ENCODE measurements at places on chromosomes 1 and 21.

- DNase-seq, result no peak
These were observed 353.2 kb downstream of the NTNG1 start for GRCh38 chr1:107494061-107494460.

GRCh38 chr1:153400244-153400643, 9.4 kb upstream of the S100A8 start:
- no peak for DNase-seq

DNA sequence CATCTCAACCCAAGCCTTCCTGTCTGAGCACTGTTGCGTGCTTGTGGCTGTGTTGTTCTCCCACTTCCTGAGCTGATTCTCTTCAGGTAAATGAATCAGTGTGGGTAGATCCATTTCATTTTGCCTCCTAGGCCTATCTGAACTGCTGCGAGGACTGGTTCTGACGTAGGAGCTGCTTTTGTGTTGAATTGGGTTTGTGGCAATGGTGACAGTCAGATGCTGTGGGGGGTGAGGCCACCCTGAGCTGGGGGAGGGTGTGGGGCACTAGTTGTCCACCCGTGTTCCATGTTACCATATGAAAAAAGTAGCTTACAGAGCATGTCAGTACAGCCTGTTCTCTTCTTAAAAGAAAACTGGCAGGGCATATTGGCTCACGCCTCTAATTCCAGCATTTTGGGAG, 81.5 kb downstream of the MRPS6 start:
- no peak for DNase-seq

DNA sequence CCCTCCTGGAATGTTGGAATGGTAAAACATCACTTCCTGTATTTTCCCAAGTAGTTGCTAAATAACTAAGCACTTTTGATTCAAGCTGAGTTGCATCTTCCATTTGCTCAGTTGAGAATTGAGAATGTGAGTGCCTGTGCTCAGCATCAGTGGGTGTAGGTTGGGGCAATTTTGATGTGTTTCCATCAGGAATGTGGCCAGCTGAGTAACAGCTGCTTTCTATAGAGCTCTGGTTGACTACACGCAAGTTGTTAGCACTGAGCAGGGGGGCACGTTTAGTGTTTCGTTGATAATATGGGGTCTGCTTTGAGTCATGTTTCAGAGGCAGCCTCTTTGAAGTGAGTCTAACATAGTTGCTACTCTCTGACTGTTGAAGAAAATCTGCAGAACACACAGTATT, 41.5 kb downstream of the LRRC53 start:
- DNase-seq, result no peak

DNA sequence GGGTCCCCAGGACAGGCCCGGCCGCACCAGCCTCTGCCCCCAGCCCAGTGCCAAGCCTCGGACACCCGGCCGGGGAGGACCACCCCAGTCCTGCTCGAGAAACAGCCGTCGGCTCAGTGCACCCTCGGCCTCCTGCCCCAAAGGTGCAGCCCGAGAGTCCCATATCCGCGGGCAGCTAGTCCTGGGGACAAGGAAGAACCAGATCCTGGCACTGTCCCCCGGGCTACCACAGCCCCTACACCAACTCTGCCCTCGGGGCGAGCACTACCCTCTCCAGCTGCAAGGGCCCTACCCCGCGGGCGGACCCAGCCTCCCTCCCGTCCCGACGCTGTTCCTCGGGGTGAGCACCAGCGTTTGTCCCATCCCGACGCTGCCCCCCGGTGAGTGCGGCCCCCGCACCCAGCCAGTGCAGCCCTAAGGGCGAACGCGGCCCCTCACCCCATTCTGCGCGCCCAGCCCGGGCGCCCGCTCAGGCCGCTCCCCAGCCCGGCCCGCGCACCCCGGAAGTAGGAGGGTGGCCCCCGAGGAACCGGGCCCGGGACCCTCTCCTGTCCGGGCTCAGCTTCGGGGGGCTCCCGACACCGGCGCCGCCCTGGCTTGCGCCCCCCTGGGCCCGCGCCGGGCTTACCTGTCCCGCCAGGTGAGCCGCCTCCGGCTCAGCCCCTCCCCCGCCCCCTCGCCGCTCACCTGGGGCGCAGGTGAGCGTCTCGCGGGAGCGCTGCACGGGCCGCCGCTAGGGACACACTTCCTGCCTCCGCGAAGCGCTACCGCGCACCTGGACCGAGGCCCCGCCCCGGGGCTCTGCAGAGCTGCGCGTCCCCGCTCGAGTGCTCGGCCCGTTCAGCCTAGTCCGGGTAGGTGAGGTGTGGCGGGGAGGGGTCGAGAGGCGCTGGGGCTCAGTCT, at the start of gene KDF1:
Gene KDF1 (minus strand): TSS at position 747 of the 903 bp plus-strand sequence. CDS start 8,088 bp downstream, outside the sequence.
- no peak for DNase-seq

- DNase-seq, result no peak
These were observed 58.1 kb upstream of the SIM2 start for GRCh38 chr21:36640721-36641244.

DNA sequence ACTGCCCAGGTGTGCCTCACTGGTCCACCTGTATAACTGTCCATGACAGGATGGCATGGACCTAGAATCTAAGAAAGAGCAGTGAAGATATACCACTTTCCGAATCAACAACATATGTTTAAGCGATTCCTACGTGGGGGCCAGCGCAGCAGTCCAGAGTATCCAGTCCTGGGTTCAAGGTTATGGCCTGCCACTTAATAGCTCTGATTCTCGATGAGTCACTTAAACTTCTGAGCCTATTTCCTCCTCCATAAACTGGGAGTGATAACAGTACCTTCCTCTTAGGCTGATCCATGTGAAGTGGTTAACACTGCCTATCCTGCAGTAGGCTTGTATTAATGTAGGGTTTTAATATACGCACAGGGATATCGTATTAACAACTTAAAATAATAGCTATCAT, 2.8 kb downstream of the STPG1 start:
- no peak for DNase-seq

- DNase-seq, result peak; percentile 88
These were observed 29.9 kb upstream of the HJV start for GRCh38 chr1:146051452-146051851.

GRCh38 chr1:115838431-115839028, 2.4 kb downstream of the NHLH2 start:
- DNase-seq, result no peak

DNA sequence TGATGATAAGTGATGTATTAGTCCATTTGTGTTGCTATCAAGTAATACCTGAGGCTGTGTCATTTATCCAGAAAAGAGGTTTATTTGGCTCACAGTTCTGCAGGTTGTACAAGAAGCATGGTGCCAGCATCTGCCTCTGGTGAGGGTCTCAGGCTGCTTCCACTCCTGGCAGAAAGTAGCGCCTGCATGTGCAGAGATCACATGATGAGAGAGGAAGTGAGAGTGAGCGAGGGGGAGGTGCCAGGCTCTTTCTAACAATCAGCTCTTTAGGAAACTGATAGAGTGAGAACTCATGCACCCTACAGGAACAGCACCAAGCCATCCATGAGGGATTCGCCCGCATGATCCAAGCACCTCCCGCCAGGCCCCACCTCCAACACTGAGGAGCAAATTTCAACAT, 2.2 kb upstream of the FHAD1 start:
- DNase-seq, result no peak

DNA sequence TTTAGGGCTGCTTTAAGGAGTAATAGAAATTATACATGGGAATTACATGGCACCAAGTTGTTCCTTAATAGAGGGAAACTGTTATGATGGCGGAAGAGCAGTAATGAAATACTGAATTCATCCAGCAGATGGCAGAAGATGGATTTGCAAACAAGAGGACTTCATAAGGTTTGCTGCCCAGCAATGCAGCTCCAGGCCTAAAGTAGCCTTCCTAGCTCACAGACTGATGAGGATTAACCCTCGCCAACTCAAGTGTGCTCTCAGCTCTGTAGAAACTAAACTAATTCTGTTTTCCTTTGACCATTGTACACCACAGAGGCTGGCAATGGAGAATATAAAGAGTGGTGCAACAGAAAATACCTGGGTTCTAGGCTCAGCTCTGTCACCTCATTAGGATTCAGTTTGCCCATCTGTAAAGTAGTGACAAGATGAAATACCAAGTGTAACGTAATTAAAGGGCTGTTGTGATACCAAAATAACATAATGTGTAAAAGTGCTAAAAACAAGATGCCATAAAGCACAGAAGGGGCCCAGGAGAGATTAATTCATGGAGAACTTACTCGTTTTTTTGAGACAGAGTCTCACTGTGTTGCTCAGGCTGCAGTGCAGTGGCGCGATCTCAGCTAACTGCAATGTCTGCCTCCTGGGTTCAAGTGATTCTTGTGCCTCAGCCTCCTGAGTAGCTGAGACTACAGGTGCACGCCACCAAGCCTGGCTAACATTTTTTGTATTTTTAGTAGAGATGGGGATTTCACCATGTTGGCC, 102.4 kb upstream of the SERBP1 start:
- no peak for DNase-seq

DNA sequence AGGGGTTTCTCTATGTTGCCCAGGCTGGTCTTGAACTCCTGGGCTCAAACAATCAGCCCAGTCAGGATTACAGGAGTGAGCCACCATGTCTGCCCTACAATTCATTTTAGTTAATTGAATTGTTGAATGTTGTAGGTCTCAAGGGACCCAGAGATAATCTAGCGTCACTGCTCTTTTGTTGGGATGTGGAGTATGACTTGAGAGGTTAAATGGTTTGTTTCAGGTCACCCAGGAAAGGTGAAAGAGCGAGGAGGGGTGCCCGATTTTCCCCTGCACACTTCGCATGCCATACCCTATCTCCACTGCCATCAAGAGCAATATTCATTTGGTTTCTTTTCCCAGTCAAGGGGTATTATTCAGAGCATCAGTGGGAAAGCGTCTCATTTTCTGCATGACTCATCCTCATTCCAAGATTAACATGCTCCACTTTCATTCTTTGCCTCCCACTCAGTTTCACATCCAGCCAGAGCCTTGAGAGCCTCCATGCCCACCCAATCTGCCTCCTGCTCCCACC, 13.1 kb upstream of the SLC30A1 start:
- peak; percentile 22 for DNase-seq

- DNase-seq, result no peak
These were observed 28.2 kb upstream of the IFNLR1 start for GRCh38 chr1:24215226-24215814.

GRCh38 chr1:205688171-205689080, 8.1 kb upstream of the SLC45A3 start:
- DNase-seq, result no peak

DNA sequence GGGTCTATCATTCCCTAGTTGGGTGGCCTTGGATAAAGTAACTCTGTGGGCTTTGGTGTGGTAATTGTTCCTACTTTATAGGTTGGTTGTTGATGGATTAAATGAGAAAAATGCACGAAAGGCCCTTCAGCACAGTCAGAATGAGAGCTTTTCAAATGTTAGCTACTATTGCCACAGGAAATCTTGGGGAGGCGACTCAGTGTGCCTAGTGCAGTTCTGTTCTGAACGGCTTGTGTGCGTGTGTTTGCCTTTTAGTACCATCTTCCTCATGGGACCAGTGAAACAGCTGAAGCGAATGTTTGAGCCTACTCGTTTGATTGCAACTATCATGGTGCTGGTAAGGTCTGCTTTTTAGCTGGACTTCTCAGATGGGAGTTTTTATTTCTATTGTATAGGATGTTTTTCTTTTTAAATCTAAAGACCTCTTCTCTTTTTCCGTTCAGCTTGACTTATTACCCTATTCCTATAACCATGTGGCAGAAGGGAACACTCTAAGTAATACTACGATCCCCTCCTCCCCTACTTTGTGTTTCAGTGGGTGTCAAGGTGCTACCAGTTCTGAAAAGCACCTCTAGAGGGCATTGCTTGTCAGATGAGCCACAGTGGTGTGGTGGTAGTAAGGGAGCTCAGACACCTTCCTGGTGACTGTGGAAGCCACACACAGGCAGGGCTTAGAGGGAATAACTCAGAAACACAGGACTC, 9.2 kb downstream of the SFT2D2 start:
- DNase-seq, result no peak

DNA sequence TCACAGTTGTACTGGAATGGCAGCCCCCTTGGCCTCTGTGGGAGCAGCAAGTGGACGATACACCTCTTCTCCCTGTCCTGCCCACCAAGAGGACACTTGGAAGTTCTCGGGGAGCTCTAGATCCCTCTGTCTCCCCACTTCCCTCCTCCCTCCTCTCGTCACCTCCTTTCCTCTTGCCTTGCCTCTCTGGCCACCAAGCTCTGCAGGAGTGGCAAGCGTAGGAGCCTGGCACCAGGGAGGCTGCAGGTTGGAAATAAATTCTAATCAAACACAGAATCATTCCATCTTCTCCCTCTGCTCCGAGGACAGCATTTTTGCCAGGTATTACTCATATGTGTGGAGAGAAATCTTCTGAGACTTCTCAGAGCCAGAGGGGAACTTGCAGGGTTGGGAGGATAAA, 20.8 kb downstream of the CAMK2N1 start:
- no peak for DNase-seq

GRCh38 chr1:243473227-243474135, 217.6 kb downstream of the SDCCAG8 start:
- no peak for DNase-seq

GRCh38 chr1:175148068-175148467, 44.5 kb downstream of the KIAA0040 start:
- no peak for DNase-seq

GRCh38 chr1:222592171-222592570, 2.4 kb upstream of the TAF1A start:
- no peak for DNase-seq

DNA sequence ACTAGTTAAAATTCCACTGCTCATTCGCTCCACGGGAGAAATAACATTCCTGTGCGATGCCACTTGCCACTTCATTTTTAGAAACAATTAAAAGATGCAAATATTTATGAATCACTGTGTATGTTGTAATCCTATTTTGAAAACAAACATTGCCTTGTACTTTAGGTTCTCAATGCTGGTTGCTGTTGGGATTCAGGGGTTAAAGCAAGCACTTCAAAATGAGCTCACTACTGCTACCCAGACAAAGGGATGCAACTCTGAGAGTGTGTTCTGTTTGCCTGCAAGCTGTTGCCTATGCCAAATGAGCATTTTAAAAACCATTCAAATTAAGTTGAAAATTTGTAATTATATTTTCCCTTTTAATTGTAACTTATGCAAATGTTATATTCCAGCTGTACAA, 87.5 kb downstream of the RWDD3 start:
- no peak for DNase-seq

- no peak for DNase-seq
These were observed 7.2 kb downstream of the TMEM201 start for GRCh38 chr1:9595968-9596340.

DNA sequence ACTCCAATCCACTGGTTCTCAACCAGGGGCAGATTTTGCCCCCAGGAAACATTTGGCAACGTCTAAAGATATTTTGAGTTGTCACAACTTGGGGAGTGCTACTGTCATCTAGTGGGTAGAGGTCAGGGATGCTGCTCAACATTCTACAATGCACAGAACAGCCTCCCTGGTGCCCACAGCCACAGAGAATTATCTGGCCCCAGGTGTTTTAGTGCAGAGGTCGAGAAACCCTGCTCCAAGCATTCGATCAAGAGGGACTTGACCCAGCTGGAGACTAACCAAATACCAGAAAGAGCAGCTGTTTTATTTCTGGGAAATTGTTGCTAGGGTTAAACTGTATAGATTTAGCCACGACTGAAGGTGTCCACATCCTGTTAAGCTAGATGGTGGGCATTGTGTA, 19.2 kb downstream of the CD247 start:
- DNase-seq, result no peak

- no peak for DNase-seq
These were observed 43.5 kb downstream of the USP24 start for GRCh38 chr1:55171694-55172093.
